ENCODE measurements at places on chromosomes 11 and 22.

DNA sequence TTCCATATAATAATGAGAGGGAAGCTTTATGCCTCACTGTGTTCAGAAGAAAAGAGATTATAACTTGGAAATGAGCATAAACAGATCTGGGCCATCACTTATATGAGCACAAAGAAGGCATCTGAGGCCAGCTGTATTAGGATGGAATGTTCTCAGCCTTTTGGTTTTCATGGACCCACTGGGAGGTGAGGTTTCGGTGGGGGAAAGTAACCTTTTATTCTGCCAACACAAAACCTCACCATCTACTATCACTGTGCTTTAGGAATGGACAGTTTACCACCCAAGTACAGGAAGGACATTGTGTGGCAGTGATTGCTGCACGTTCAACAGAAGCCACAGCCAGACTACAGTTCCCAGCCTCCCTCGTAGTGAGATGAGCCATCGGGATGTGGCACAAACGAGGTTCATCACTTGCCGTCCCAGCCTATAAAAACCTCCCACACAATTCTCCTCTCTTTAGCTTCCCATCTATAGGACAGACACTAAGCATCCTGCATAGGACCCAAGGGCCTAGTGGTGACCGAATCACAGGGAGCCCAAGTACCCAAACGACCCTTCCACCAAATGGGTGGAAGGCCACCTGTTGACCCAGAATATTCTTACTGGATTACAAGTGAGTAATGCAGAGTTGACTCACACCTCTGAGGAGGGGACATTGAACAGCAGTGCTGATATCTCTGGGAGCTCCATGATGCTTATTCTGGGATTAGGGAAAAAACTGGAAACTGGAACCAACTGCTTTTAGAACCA is 121.5 kb upstream of the RAG2 start:
- no peak for DNase-seq

GRCh38 chr11:129998905-129999304 is 3.7 kb downstream of the PRDM10 start:
- no peak for DNase-seq

DNA sequence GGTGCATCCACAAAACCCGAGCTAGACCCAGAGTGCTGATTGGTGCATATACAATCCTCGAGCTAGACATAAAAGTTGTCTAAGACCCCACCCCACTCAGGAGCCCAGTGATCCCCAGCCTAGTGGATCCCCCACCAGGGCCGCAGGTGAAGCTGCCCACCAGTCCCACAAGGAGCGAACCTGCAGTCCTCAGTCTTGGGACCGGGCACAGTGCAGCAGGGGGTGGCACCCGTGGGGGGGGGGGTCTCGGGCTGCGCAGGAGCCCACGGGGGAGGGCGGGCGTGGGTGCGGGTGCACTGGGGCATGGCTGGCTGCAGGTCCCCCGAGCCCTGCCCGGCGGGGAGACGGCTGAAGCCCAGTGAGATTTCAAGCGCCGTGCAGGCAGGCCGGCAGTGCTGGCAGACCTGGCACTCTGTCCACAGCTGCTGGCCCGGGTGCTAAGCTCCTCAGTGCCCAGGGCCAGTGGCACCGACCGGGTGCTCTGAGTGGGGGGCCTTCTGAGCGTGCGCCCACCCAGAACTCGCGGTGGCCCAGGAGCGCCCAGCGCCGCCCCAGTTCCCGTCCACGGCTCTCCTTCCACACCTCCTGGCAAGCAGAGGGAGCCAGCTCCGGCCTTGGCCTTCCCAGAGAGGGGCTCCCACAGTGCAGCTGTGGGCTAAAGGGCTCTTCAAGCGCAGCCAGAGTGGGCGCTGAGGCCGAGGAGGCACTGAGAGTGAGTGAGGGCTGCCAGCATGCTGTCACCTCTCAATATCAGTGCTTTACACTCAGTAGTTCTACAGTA is 989.1 kb downstream of the FAM181B start:
- DNase-seq = no peak

DNA sequence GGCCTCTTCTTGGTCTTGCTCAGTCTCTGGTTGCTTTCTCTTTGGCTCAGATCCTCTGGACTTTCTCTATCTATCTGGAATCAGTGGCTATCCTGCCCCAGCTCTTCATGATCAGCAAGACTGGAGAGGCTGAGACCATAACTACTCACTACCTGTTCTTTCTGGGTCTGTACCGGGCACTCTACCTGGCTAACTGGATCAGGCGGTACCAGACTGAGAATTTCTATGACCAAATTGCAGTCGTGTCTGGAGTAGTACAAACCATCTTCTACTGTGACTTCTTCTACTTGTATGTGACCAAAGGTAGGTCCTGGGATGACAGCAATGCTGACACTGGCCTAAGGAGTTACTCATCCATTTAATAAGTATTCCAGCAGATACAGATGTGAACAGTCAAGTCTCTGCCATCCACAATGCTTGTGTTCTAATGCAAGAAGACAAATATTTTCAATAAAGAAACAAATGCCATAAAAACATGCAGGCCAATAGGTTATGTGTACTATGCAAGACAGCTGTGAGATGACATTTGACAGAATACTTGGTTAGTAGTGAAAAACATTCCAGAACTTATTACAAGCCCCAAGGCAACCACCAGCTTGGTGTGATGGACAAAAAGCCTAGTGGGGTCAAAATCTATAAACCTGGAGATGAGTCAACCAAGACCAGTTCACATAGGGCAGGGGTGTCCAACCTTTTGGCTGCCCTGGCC is 13.4 kb downstream of the KDELR3 start:
- no peak for DNase-seq

GRCh38 chr11:36447514-36447913 is 62.6 kb downstream of the TRAF6 start:
- DNase-seq = no peak

- DNase-seq = no peak
Observed at GRCh38 chr11:2318123-2318522, 16.3 kb downstream of the TSPAN32 start.

DNA sequence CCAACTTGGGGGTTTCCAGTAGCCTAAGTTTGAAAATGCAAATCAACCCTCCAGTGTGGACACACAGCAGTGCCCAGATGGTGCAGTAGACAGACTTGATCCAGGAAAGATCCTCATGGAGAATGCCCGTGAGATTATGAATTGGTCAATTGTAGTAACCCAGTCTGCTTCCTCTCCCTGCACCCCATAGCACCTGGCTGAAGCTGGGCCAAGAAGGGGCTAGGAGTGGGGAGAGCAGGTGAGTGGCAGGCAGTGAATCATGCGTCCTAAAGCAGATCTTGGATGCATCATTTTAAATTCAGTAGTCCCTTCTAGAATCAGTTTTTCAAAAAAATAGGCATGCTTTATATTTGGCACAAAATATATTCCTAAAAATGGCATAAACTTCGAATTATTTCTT is 52.2 kb downstream of the CYB5R2 start:
- DNase-seq = no peak

GRCh38 chr11:61362542-61362875 is 335 bp downstream of the TMEM138 start:
- DNase-seq = peak; percentile 77
